Activated CD4-positive, alpha-beta T cell treated with anti-CD3 and anti-CD28 coated beads for 24 hours (primary cell): ENCODE measurements at places on chromosomes 5 and 9.
A peak's percentile ranks its signal among the peaks of the same experiment; 100 is the strongest.

DNA sequence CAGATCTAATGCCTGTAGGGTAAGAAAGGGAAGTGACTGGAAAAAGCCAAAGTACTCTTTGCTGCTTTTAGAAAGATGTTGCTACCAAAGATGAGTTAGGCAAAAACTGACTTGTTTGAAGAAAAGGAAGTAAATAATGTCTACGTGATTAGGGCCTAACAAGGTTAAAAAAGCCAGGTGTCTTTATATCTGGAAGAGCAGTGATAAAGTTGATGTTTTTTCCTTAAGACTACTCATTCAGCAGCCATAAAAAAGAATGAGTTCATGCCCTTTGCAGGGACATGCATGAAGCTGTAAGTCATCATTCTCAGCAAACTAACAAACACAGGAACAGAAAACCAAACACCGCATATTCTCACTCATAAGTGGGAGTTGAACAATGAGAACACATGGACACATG is 13.5 kb upstream of the AMACR start:
- no peak for DNase-seq

DNA sequence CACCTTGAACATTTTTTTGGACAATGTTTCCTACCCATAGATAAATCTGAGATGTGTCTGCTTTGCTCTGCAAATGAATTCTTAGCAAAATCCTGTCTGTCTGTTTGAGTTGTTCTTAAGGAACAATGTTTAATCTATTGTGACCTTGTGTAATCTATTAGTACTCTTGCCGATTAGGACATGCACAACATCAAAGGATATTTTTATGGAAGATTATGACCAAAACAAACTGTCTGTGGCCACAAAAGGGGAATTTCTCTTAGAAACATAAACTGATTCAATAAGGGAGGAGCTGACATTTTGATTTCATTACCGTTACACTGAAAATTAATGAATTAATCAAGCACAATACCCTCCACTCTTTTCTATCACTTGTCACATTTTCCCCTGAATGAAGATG is 323.0 kb upstream of the PRR16 start:
- no peak for DNase-seq

DNA sequence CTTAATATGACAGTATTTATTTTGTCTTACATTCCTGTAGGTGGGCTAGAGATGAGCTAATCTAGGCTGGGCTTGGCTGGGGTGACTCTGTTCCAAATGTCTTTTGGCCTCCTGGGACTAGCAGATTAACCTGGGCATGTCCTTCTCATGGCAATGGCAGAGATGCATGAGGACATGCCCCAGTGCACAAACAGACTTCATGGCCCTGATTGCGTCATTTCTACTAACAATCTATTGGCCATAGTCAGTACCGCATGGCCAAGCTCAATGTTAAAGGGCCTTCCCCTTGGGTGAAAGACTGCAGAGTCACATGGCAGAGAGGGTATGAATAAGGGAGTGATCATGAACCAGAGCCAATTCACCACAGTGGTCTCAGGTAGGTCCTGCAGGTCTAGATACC is 313.4 kb downstream of the MSX2 start:
- no peak for DNase-seq

GRCh38 chr9:37146410-37146809 is 26.0 kb downstream of the ZCCHC7 start:
- DNase-seq, result no peak

DNA sequence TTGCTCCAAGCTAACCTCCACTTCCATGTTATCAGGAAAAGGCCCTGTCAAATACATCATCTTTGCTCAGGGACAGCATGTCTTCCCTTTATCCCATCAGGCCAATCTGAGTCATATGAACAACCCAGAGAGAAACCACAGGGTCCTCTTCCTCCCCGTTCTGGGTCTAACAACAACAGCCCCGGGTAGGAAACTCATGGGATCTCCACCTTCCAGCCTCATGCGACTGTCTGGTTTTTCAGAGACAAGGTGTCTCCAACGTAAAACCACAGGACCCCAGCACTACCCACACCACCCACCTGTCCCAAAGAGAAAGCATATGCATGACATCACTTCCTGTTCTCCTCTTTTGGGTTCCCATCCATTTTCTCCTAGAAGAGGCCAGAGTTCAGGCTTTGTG is 217.9 kb downstream of the ENC1 start:
- no peak for DNase-seq

DNA sequence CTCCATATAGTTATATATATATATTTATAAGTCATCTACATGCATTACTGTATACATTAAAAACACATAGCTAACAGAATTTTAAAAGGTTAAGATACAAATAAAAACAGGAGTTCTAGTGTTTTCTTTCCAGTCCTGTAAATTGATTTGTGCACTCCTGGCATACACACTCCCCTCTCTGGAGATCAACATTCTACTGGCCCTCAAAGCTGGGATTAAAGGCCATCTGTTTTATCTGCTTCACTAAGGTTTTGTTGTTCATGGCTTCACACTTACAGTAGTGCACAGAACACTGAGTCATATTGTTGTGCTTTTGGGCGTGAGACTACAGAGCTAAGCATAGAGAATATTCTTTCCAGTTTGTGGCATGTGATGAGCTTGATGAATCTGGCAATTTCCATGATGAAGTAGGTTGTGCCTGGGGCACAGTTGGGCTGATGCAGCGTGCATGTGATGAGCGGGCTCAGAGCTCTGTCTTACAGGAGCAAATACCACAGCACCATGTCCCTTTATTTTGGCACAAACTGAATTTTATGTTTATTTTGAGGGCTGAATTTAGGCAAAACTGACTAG is 98.2 kb downstream of the TAF11L14 start:
- DNase-seq, result no peak

GRCh38 chr5:65034813-65035209 is 266.1 kb downstream of the CWC27 start:
- no peak for DNase-seq

- no peak for DNase-seq
Measured at GRCh38 chr5:109451146-109451545, 41.4 kb upstream of the PJA2 start.

GRCh38 chr5:5615569-5615968 is 193.1 kb downstream of the ICE1 start:
- DNase-seq, result no peak

GRCh38 chr9:134384811-134385479 is 58.7 kb downstream of the RXRA start:
- DNase-seq, result no peak

GRCh38 chr9:80146466-80146865 is 574.7 kb downstream of the TLE4 start:
- no peak for DNase-seq

DNA sequence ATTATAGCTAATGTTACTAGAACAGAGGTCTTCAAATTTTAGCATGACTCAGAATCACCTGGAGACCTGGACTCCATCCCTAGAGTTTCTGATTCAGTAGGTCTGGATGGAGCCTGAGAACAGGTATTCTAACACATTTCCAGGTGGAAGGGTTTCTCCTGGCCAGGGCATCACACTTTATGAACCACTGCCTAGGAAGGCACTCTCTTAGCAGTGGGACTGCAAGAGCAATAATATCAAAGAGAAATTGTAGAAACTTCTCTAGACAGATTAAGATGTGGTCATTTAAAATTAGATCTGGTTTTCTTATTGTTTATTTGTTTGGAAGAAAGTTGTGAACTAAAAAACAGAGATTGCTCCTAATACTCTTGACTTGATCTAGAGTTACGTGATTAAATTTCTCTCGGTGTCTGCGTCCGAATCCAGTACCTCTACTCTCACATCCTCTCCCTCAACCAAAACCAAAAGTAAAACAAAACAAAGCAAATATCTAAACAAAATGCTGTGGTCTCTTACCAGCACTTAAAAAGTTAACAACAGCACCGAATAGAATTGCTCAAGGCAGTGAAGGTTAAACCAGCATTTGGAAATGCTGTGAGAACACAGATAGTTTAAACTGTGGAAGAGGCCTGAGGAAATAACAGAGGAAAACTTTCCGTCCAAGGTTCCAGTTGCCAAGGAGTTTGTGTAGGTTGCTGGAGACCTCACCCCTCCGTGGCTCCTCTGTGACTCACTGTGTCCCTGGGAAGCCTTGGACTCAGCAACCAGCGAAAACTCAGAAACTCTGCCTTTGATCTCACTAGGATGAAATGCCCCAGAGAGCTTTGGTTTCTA is 193.4 kb downstream of the ARRDC3 start:
- DNase-seq, result no peak

- DNase-seq, result no peak
Measured at GRCh38 chr5:52554293-52554692, 233.4 kb upstream of the ITGA1 start.

DNA sequence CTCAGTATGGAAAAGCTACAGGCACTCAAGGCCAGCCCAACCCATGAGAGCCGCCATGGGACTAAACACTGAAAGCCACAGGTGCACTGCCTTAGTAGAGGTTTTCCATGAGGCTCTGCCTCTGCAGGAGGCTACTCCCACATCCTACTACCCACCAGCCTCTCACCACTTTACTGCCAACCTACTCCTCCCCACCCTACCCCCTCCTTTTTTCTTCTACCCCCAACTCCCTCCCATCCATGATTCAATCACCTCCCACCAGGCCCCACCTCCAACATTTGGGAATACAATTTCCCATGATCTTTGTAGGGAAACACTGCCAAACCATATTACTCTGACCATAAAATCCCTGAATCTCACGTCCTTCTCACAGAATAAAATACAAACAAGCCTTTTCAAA is 101.6 kb upstream of the CTSV start:
- DNase-seq, result no peak

- no peak for DNase-seq
Measured at GRCh38 chr5:131419877-131420276, 156.0 kb downstream of the CDC42SE2 start.

- no peak for DNase-seq
Measured at GRCh38 chr9:34540827-34541226, 18.0 kb upstream of the ENHO start.

DNA sequence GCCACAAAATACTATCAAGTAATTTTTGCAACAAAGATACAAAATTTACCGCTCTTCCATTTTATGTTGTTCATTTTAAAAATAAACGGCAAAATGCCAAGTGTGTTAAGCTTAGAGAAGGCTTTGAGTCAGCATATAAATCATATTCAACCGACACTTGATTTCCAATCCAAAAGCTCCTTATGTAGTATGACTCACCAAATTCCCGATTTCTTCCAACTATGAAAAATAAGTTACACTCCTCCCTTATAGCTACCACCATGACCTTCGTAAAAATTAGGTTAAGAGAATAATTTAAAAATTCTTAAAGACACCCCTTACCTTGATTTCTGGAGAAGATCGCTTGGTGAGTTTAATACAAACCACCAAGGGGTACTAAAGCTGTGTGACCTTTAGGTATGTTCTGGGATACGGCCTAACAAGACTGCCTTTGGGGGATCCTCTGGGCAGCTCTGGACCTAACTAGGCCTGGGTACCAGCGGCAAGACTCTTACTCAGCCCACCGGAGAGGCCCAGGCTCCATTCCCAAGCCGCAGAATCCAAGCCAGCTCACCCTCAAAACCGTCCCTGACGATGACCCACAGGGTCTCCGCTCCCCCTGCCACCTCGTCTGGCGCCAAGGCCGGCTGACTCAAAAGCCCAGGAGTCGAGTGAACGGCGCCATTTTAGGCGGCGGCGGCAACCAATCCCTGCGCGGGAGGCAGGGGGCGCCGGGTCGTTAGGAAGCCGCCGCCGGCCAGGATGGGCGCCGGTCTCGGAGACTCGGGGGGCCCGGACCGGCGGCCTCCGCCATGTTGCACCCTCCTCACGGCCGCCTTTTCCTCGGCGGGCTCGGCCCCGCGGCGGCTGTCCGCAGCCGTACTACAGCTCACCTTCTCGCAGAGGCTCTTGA is 739 bp downstream of the PPP2CA start:
- peak; percentile 47 for DNase-seq

DNA sequence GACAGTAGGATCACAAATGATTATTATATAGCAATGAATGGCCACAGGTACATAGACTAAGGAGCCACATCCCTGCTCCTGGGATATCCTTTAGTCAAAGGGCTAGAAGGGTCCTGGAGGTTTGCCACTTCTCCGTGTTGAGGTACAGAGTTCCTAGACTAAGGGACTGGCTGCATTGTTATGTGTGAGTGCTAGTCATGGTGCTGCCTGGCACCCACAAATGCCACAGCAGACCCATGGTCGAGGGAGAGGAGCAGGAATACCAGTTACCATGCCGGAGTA is 47.4 kb downstream of the EXOSC2 start:
- no peak for DNase-seq

GRCh38 chr9:35945341-35946018 is 12.5 kb downstream of the OR2S2 start:
- DNase-seq, result peak; percentile 65

- DNase-seq, result no peak
Measured at GRCh38 chr9:22041775-22042174, 32.7 kb upstream of the CDKN2B start.

GRCh38 chr5:164680812-164681520 is 1175.5 kb downstream of the MAT2B start:
- DNase-seq, result no peak

DNA sequence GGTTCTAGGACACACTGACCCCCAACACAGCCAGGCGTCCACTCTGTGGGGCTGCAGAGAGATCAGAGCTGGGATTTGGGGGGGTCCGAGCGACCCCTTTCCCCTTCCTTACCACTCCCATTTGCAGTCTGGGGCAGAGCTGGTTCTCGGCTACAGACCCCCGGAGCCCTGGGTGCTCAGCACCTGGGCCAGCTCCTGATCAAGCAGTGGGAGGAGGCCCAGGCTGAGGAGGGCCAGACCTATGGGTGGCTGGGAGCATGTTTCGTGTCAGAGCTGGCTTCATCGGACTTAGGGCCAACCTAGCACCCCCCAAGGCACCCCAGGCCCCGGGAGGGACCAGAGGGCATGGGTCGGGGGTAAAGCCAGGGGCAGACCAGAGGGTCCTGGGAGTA is 7.6 kb downstream of the GRIN1 start:
- DNase-seq, result no peak

GRCh38 chr5:14267166-14267838 is 124.2 kb downstream of the TRIO start:
- DNase-seq, result no peak

GRCh38 chr5:74686962-74687751 is 2.1 kb downstream of the HEXB start:
- no peak for DNase-seq

- DNase-seq, result no peak
Measured at GRCh38 chr9:93984860-93985259, 29.7 kb upstream of the BARX1 start.

GRCh38 chr5:181176254-181176952 is 28.6 kb downstream of the TRIM7 start:
- no peak for DNase-seq
